Activated naive CD4-positive, alpha-beta T cell (primary cell): ENCODE measurements at places on chromosomes 3 and 15.

GRCh38 chr3:161848376-161848775 lies 351.8 kb downstream of the OTOL1 start:
- no peak for DNase-seq

- no peak for DNase-seq
These were observed 80.9 kb upstream of the ARHGEF26 start for GRCh38 chr3:154040283-154040682.

GRCh38 chr3:191473661-191474198 lies 12.8 kb downstream of the PYDC2 start:
- no peak for DNase-seq

- no peak for DNase-seq
These were observed 132.5 kb downstream of the DLG1 start for GRCh38 chr3:197165890-197166289.

DNA sequence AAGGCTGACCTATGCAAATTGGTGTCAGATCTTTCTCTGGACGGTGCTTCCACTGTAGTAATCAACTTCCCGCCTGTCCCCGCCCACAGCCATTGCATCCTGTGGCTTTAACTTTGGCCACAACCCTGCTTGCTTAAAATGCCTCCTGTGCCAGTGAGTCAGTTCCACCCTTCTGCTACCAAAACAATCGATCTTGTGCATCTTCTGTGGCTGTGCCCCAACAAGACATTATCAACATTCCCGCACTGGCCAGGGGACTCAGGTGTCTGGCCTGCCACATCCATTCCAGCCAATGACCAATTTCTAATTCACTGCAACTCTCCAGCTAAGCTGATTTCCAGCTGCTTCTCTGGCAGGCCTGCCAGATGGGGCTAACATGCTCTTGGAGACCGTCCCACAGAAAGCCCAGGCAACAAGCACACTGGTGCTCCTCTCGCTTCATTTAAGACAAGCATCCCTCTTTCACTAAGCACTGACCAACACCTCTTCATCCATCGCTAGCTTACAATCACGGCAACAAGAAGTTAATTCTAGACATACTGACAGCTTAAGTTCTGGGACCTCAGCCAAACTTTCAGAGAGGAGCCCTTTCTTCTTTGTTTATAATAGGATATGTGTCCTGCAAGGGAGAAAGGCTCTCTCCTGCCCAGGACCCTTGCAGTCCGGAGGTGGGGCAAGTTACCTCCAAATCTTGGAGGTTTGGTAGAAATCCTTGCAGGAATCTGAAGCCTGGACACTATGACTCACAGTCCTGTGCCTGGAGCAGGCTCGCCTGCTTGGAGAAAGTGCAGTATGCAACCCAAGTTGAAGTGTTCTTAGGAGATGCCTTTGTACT lies 6.7 kb downstream of the CA12 start:
- no peak for DNase-seq

GRCh38 chr3:17747174-17747889 lies 4.9 kb upstream of the TBC1D5 start:
- DNase-seq, result no peak

- DNase-seq, result no peak
These were observed 604 bp downstream of the LTK start for GRCh38 chr15:41512940-41513505.

DNA sequence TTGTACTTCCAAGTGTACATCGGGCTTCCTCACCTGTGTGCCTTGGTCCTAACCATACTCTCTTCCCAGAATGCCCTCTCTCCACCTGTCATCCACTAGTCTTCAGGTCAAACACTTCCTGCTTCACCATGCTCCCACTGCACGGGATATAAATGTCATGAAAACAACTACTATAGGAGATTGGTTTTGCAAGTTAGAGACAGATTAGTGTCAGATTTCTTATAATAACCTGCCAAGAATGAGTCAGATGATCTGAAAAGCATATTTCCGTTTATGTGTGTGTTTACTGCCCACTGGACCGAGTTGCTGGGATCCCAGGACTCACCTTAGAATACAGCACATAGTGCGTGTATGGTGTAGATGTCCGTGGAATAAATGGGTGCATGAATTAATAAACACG lies 21.4 kb downstream of the PLA1A start:
- DNase-seq, result no peak

DNA sequence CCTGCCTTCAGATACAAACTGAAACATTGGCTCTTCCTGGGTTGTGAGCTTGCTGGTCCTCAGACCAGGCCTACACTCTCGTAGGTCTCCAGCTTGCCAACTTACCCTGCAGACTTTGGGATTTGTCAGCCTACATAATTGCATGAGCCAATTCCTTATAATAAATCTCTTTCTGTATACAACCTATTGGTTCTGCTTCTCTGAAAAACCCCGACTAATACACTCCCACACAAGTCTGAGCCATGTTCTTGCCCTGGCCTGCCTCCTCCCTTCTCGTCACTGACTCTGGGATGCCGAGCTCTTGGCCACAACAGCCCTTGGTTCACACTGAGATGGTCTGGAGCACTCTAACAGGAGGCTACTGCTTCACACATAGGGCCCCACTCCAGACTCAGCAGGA lies 9.5 kb downstream of the CYP19A1 start:
- no peak for DNase-seq

GRCh38 chr3:141307351-141308059 lies 60.8 kb upstream of the ZBTB38 start:
- peak; percentile 14 for DNase-seq

GRCh38 chr15:101615414-101615985 lies 36.7 kb downstream of the TM2D3 start:
- DNase-seq, result no peak

GRCh38 chr15:23397779-23398178 lies 43.2 kb downstream of the GOLGA8S start:
- DNase-seq, result no peak

GRCh38 chr15:58224068-58224467 lies 85.9 kb downstream of the AQP9 start:
- no peak for DNase-seq

GRCh38 chr15:88484682-88485331 lies 17.3 kb downstream of the MRPS11 start:
- no peak for DNase-seq

DNA sequence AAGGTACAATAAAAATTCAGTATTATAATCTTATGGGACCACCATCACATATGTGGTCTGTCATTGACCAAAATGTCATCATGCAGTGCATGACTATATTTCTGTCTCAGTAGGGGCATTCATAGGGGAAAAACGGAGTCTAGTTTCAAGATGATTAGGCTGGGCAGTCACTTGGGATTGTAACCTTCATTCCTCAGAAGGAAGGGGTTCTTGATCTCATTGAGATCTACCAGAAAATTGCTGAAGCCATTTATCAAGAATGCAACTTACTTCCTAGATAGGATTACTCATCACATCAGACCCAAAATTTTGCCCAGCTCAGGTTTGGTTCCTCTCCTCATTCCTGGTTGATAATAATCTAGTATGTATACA lies 37.3 kb downstream of the BTD start:
- no peak for DNase-seq

DNA sequence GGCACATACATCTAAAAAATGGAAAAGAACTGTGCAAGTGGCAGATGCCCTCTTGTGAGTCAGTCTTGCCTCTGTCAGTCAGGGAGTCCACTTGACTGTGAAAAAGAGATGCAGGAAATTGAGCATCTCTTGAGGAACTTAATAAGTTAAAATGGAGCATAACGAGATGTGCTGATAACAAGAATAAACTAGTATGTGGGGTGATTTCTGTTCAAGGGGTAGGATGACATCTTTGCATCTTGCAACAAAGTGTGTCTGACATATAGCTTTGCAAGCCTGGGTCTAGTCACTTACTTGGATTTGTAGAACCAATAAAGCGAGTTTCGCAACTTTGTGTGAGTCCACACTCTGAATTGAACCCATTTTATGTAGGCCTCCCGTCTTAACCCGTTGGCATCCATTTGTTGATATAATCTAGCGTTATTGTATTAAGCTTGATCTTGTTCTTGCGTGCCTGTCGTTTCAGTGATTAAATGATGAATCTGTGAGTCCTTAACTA lies 2.2 kb downstream of the USP3 start:
- no peak for DNase-seq

DNA sequence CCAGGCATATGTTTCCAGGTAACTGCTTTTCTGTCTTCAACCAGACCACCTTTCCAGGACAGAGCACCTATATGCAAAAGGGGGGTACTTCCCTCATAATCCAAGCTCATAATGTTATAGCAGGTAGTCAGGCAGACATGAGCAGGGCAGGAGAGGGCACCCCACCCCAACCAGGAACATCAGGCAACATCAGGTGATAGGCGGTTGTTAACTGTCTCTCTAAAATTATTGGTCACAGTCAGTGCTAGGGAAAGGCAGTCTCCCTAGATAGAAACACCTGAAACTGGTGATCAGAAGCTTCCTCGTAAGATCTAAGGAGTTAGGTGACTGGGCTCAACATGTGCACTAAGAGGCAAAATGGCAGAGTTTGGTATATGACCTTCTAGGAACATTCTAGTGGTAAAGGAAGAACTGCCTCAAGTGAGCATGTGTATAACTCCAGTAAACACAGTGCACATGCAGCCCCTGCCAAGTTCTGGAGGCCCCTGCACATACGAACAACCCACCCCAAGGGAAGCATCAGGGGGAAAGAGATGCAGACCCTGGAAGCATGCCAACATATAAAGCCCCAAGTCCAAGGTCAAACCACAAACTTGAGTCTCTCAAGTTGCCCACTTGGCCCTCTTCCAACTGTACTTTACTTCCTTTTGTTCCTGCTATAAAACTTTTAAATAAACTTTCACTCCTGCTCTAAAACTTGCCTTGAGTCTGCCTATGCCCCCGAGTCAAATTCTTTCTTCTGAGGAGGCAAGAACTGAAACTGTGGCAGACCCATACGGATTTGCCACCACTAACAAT lies 270.9 kb downstream of the ULK4 start:
- DNase-seq, result no peak
